IPS DF 19.7 (cell line): ENCODE measurements at places on chromosomes 13 and 19.

GRCh38 chr13:98512774-98513665 lies 63.9 kb downstream of the STK24 start:
- DNase-seq: no peak

DNA sequence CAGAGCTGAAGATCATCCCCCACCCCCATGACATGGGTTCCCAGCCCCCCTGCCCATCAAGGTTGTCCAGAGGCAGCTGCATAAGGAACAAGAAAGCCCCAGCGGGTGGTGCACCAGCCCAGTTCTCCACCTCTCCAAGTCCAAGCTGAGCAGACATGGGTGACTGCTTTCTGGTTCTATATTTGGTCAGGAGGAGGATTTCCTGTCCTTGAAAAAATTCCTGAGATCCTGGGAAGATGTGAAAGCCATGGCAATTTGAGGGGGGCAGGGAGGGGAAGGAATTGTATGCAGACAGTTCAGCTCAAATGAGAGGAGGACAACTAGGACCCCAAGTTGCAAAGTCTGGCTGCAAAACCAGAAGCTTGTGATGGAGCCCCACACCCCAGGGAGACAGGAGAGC lies 55.4 kb upstream of the ADGRE5 start:
- DNase-seq: no peak

- no peak for DNase-seq
These were observed 484.5 kb downstream of the TDRD3 start for GRCh38 chr13:60881507-60881906.

DNA sequence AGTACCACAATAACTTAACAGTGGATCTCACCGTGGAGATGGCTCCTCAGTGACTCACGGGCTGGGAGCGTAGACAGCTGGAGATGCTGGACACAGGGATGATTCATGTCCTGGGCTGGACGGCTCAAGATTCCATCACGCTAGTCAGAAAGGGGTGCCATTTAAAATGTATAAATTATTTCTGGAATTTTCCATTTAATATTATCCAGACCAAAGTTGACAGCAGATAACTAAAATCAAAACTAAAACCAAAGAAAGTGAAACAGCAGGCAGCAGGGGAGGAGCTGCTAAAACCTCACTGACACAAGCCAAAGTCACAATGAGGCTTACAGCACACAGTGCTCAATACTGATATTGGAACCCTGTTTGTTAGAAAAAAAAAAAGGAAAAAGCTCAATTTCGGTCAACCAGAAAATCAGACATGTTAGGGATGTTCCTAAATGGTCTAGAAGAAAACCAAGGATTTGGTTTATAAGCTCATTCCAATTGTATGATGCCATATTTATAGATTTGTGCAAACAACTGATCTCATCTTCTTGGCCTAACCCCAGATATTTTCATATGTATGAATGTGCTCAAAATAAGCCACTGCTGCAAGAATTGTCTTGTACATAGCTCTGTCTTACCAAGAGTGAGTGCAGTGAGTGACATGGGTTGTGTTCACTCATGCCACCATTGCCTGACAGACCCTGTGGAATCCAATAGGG lies 111.8 kb downstream of the SACS start:
- no peak for DNase-seq

DNA sequence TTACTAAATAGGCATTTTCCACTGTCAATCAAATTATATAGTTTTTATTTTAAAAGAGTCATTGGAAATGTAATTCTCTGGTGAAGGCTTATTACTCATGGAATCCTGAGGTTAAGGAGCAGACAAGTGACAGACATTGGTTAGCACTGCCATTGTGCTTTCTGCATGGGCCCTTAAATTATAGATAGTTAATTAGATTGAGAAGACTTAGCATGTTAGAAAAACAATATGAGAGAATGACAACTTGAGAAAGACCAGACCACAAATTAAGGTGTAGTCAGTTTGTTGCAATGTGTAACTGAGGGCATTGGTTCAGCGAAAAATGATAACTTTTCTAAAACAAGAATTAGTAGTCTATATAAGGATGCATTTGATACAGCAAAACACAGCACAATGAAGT lies 195.5 kb downstream of the SLITRK6 start:
- no peak for DNase-seq

DNA sequence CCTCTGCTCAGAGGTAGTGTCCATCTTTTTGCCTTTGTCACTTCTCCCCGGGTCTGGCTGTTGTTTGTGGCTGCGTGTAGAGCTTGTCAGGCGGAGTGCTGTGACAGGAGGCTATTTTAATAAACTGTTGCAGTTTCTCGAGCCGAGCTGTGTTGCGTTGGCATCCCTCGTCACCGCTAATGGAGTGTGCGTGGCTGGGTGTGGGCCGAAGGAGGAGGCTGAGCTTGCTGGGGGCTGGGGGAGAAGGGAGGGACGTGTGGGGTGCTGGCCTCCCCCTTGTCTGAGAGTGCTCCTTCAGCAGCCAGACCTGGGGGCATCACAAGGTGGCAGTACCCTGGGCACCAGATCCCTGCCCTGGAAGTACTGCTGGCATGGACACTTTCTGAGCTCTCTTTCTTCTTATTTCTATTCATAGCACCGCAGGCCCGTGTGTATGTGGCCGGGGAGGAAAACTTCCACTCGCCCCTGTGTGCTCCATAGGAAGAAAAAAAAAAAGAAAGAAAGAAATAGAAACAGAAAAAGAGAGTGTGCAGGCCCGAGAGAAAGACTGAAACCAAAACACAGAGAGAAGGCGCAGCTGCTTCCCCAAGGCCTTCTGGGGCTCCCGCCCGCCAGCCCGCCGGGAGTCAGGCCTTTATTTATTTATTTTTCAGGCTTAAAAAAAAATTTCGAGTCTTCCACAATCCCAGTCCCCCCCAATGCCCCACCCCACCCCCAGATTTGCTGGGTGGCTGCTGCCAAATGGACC lies 27.0 kb downstream of the NFIX start:
- no peak for DNase-seq

GRCh38 chr19:28472843-28473242 lies 740.1 kb downstream of the UQCRFS1 start:
- no peak for DNase-seq

- DNase-seq: no peak
These were observed 8.3 kb downstream of the ZNF135 start for GRCh38 chr19:58067240-58067912.

- no peak for DNase-seq
These were observed 799.2 kb downstream of the GPC5 start for GRCh38 chr13:92197669-92198068.

- DNase-seq: no peak
These were observed 365.6 kb upstream of the SLC10A2 start for GRCh38 chr13:103431856-103432255.

DNA sequence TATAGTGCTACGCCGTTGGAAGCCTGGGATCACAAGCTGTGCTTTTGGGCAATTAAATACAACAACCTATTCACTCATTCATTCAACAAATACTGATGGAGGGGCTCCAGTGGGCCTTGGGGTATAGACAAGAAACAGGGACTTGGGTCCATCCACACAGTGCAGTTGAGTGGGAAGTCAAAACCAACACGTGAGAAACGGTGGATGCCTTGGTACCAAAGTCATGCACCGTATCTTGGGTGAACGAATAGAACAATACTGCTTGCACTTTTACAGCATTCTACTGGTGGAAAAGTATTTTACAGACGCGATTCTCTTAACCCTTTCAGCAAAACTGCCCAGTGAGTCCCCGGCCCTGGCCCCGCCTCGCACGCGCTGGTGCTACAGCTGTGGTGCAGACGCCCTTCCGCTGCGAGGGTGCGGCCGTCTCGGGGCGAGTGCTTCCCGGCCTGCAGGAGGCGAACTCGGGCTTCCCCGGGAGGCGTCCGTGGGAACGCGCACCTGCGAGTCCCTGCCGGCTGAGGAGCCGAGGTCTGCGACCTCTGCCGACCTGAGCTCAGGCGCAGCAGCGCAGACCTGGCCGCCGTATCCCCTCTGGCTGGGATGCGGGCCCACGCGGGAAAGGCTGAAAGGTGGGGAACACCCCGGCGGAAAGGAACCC lies 8.3 kb downstream of the TNFRSF19 start:
- no peak for DNase-seq

GRCh38 chr19:30227012-30227621 lies 145.1 kb upstream of the ZNF536 start:
- no peak for DNase-seq

DNA sequence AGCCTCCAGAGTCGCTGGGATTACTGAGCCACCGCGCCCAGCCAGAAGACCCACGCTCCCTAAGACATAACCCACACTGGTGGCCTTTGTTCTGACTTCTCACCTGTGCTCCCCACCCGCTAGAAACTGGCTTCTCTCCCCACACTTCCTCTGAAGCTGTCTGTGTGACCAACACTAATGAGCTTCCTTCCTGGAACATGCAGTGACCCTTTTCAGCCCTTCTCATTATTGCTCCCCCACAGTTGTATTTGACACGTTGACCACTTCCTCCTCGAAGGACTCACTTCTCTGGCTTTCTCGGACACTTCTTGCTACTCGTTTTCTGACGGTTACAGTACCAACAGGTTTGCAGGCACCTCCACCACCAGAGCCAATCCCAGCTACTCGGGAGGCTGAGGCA lies 10.9 kb downstream of the NCR1 start:
- no peak for DNase-seq

DNA sequence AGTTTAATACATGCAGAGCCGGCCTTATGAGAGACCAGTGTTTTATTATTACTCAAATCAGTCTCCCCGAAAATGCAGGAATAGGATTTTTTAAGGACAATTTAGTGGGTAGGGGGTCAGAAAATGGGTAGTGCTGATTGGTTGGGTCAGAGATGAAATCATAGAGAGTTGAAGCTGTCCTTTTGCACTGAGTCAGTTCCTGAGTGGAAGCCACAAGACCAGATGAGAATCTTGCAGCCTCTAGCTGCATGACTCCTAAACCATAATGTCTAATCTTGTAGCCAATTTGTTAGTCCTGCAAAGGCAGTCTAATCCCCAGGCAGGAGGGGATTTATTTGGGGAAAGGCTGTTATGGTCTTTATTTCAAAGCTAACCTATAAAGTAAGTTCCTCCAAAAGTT lies 1163.9 kb downstream of the DIAPH3 start:
- DNase-seq: no peak

- DNase-seq: no peak
These were observed 21.5 kb downstream of the CYSLTR2 start for GRCh38 chr13:48675247-48675646.

GRCh38 chr13:29572575-29572974 lies 22.9 kb downstream of the SLC7A1 start:
- DNase-seq: no peak

DNA sequence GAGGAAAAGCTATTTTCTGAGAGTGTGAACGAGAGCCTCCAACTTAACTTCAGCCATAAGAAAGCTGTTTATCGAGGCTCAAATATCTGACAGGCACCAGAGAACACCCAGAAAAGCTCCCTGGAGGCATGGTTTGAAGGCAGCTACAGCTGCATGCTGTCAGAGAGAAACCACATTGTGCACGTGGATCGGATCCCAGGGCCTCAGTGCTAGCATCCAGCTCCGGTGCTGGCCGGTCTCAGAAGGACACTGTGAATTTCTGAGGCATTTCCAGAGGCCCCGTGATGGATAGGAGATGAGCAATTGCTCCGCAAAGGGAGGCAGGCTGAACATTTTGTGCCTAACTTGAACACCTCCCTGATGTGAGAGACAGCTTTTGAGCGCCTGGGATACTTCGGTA lies 315.7 kb downstream of the FGF9 start:
- no peak for DNase-seq

- DNase-seq: no peak
These were observed 72.4 kb downstream of the STK24 start for GRCh38 chr13:98504371-98504963.

- no peak for DNase-seq
These were observed 7.3 kb upstream of the INAFM1 start for GRCh38 chr19:47267350-47267759.

DNA sequence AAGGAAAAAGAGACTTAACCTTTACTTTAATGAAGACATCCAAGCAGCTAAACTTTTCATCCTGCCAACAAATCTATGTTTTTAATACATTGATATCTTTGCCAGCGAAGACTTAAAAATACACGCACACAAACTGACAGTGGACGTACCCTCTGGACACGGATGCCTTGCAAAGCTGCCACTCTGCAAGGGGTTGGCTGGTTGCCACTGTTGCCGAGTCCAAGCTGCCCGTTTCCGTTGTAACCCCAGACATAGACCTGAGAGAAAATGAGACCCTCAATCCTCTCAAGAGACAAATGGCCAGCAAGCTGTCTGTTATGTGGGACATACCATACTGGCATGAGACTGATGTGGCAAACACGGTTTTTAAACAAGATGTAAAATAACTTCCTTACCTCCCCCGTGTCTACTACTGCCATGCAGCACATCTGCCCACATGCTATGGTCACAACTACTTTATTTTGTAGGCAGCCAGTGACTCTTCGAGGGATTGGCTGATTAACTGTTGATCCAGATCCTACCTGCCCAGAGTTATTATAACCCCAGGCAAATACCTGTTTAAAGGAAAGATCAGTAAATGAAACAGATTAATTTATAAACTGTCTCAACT lies 21.2 kb downstream of the RCBTB2 start:
- DNase-seq: no peak

DNA sequence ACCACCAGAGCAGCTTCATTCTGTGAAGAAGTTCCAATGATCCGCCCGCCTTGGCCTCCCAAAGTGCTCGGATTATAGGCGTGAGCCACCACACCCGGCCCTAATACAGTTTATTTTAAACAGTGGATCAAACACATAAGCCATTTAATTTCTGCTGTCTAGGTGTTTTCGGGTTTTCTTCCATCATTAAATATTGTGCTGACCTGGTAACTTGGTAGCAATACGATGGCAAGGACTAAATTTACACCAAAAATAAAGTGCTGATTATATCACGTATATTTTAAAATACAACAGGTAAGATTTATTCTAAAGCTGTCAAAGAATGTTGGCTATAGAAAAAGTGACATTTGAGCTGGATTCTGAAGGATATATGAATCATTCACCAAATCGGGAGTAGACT lies 1.3 kb downstream of the MED4 start:
- no peak for DNase-seq

- DNase-seq: no peak
These were observed 65.4 kb upstream of the ATXN8OS start for GRCh38 chr13:70042193-70042592.

DNA sequence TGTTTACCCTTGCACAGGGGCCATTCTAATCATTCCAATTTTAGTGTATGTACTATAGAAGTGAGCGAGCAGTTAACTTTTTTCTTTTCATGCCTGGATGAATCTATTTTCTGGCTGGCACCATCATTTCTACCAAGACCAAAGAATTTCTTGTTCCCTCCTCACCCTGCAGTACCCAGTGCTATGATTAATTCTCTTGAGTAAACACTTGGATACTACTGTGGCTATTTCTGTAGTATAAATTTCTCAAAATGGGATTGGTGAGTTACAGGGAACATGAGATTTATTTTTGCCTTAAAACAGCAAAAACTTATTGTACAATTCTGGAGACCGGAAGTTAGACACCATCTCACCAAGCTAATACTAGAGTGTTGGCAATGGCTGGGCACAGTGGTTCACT lies 7.6 kb downstream of the ZNF446 start:
- no peak for DNase-seq

DNA sequence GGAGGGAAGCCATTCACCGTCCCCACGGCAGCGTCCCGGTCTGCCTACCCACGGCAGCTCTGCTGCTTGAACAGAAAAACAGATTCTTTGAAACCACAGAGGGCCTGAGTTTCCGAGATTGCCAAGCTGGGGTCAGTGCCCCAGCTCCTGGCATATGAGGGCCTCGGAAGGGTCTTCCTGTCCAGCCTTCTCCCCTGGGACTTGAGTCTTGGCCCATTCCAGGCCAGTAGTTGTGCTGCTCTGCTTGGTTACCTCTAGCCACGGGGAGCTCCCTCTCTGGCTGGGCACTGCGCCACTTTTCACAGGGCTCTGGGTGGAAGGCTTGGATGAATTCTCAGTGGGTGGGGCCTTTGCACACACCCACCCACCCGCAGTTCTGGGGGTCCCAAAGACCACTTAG lies 8.6 kb upstream of the SPIB start:
- DNase-seq: no peak
